Stimulated activated CD4-positive, alpha-beta T cell treated with anti-CD3 and anti-CD28 coated beads, Interleukin-12 subunit alpha, Interleukin-12 subunit beta, amount 100 ng/mL, for 48 hours (primary cell): ENCODE measurements at places on chromosomes 6 and 20.

DNA sequence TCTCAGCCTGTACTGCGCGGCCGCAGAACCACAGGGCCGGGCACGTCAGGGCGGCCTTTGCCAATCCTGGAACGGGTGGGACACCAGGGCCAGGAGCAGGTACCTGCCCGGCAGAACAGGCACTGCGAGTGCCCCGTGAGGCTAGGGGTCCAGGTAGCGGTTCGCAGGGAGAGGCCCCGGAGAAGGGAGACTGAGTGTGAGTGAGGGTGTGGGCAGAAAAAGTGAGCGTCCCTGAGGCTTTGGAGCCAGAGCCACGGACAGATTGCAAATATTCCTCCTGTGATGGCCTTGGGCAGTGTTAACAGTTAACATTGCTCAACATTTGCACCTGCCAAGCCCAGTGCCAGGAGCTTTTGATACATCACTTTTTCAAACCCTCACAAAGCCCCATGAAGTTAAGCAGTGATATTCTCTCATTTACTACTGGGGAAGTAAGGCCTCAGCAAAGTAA, 491 bp downstream of the GNMT start:
- no peak for DNase-seq

DNA sequence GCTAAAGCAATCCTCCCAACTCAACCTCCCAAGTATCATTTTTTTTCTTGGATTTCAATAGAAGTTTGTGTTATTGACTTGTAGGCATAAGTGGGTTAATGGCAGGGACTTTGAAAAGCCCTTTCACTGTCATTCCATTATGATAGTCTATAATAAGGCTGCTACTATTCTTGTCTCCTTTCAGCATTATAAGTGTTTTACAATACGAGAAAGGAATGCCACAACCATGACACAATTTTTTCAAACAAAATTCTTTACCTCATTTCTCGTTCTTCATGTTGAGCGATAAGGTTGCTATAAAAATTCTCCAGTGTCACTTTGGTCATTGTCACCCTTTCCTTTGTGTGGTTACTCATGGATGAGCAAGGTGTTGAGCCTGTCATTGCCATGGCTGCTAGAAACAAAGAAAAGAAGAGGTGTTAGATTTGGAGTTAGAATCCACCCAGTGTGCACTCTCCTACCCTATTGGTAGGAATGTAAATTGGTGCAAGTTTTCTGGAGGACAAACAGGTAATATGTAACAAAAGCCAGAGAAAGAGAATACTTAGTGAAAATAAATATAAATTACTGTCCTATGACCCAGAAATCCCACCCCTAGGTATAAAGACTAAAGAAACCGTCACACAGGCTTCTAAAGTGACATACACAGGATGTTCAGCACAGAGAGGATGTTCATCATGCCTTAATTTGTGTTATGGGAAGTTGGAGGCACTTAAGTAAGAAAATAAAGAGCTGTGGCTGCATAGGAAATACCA, 7.3 kb downstream of the STK38 start:
- DNase-seq = no peak

- no peak for DNase-seq
These were observed 56.0 kb downstream of the TENT5A start for GRCh38 chr6:81696524-81696923.

DNA sequence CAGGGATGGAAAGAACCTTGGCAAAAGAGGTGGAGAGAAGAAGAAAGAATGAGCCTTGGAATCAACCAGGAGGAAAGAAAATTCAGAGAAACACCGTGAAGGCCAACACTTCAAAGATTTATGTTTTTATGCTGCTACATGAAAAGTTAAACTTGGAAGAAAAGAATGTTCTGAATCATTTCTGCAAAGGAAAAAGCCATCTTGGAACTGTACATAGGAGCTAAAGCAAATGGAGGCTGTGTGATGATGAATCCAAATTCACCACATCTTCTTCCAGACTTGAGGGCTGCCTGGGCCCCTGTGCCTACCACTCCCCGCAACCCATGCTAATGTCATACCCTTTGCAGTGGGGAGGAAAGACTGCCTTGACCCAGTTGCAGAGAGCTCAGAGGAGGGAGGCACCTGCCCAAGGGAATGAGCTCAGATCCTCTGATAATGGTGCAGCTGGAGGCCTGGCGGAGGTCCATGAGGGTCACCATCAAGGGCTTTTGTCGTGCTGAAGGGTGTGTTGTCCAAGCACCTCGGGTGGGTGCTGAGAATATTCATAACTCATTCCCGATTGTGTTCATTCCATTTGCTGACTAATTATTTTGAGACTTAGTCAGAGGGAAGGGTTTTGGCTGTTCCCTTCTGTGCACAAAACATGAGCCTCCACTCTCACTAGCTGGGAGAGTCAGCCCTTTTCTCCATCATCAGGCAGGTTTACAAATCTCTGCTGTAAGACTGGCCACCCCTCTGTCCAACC, 245.8 kb upstream of the JAG1 start:
- DNase-seq = no peak

DNA sequence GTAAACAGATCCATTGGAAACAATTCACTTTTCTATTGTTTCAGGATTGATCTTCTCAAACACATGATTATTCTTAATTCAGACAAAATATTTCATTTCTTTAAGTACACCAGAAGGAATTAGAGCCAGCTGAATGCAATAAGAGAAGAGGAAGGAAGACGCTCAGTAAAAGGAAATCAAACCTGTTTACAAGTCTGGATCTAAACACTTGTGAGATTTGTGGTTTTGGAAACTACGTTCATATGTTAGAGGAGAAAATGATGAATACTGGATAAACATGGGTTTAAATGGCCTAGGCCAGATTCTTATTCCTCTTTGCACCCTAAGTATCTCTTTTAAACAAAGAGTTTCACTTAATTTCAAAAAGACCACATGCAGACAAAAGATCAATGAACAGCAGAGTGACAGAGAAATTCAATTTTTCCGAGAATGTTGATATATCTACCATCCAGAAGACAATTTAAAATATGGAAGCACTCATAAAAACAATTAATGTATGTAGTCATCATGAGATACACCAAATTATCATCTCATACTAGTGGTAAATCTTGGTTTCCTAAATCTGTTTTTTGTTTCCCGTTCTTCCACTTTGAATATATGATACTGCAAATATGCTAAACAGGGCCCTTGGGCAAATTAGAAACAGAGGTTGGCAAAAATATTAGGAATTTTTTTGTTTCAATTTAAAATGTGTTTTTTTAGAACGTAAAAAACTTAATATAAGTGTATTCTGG, 703.5 kb upstream of the CITED2 start:
- DNase-seq = no peak

DNA sequence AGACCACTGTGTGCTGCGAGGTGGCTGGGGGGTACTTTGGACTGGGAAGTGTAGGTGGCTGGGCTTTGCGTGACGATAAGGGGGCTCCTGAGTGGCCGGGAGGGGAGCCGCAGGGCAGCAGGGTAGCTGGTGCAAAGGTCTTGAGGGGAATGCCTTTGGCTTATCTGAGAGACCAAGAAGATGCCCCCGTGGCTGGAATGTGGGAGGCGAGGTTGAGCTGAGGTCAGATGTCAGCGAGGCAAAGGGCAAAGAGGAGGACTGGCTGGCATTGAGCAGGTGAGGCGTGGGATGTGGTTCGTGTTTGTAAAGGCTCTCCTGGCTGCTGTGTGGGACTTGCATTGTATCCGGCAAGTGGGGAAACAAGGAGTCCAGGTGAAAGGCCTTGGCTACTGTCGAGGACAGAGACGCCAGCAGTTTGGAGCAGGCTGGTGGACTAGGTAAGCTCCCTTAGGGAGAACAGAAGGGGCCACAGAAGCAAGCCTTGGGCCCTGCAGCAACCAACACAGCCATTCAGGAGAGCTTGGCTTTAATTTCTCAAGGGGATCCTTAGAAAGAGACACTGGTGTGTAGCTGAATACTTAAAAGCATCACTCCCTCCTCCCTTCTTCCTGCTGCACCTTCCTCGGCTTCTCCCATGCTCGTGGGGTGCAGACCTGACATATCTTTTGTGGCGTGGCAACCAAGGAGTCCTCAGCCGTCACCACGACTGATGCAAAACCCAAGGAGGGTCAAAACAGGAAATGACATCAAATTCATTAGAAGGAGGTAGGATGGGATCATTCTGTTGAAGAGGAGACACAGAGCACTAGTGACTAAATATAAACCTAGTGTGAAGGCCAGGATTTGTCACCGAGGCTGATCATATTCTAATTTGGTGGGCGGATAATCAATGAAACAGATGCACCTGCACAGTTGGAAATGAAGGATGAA, 53.5 kb upstream of the ERVFRD-1 start:
- DNase-seq = no peak

DNA sequence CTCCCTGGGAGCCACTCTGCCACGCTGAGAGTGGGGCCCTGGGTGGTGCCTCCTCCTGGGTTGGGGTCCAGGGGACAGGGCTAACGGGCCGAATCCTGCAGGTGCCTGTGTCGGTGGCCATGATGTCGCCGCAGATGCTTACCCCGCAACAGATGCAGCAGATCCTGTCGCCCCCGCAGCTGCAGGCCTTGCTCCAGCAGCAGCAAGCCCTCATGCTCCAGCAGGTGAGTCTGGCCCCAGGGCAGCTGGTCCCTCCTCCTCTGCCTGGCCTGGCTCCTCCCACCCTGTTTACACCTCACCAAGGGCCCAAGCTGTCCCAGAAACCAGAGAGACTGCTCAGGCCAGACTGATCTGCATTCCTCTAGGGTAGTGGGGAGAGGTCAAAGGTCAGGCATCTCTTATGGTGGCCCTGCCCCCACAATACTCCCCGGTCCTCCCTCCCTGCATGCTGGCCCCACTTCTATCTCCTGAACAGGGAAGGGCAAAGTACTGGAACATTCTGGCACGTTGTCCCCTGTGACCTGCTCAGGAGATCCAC, 38.6 kb downstream of the FOXP4 start:
- no peak for DNase-seq

DNA sequence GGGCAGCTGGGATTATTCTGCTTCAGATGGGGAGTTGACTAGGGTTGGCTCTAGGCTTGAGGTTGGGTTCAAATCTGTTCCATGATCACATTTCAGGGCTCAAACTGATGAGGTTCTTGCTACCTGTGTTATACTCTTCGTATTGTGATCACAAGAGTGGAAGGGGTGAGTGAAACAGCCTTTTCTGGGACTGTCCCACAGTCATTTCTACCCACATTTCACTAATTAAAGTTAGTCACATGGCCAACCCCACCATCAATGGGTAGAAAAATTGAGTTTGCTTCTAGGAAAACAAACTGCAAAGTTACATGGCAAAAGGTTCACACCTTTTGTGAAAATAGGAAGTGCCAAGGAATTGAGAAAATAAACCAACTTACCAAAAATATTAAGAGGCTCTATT, 33.5 kb upstream of the BMP2 start:
- no peak for DNase-seq

DNA sequence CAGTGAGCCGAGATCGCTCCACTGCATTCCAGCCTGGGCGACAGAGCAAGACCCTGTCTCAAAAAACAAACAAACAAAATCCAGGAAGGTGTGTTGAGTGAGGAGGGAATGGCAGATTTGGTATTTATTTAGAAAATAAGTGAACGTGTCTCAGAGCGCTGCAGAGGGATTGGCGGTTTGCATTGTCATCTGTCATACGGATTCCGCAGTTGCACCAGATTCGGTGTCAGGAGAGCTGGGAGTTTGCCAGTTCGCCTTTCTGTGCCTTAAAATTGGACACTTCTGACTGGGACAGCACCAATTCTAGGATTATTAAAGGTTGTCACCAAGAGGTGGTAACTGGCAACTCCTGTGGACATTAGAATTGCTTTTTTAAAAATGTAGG, 912 bp downstream of the SNRNP48 start:
- no peak for DNase-seq

DNA sequence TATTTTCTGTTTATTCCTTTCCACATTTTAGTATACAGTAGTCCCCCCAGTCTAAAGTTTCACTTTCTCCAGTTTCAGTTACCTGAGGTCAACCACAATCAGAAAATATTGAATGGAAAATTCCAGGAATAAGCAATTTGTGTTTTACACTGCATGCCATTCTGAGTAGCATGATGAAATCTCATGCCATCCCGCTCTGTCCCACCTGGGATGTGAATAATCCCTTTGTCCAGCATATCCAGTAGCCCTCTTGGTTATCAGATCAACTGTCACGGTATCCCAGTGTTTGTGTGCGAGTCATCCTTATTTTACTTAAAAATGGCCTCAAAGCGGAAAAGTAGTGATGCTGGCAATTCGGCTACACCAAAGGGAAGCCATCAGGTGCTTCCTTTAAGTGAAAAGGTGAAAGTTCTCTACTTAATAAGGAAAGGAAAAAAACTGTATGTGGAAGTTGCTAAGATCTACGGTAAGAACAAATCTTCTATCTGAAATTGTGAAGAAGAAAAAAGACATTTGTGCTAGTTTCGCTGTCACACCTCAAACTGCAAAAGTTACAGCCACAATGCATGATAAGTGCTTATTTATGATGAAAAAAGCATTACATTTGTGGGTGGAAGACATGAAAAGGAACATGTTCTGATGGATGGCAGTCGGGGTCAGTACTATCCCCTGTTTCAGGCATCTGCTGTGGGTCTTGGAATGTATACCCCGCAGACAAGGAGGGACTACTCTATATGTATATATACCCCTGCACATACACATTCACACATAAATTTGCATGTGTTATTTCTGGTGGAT, 11.3 kb downstream of the NOX3 start:
- no peak for DNase-seq

DNA sequence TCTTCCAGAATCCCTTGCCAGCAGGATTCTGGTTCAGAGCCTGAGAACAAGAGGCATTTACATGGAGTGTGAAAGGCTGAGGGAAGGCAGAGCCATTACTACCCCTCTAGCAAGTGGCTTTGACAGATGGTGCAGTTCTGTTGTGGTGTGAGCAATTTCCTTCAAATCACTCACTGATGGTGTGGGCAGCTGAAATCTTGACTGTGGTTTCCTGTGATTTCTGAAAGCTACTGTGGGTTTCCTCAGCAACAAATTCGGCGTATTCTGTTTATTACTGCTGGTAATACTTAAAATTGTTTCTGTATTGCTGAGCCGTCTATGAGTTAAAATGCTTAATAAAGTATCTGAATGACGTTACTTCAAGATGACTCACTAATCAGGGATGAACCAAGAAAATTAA, 181.5 kb upstream of the TCF21 start:
- DNase-seq = no peak

DNA sequence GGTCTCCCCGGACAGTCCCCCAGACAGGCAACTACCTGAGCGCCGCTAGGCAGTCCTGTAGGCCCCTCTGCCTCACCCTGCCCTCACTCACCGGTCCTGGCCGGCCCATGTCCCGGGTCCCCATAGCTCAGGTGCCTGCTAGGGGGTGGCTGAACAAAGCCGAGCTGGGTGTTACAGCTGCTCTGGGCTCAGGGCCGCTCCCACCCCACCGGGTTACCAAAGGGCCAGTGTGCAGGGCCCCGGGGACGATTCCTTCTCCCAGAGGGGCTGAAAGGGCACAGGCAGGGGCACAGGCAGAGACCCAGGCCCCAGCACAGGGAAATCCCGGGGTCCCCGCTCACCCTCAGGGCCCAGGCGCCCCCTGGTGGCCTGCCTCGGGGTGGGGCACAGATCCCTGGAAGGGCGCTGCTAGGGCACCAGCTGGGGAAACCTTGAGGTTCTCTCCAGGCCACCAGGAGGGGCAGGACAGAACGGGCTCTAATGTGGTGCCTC, 118.4 kb downstream of the GRM4 start:
- peak; percentile 56 for DNase-seq

GRCh38 chr6:28693751-28694443, 168.2 kb downstream of the GPX5 start:
- no peak for DNase-seq
